ENCODE measurements at places on chromosomes 2 and 18.

DNA sequence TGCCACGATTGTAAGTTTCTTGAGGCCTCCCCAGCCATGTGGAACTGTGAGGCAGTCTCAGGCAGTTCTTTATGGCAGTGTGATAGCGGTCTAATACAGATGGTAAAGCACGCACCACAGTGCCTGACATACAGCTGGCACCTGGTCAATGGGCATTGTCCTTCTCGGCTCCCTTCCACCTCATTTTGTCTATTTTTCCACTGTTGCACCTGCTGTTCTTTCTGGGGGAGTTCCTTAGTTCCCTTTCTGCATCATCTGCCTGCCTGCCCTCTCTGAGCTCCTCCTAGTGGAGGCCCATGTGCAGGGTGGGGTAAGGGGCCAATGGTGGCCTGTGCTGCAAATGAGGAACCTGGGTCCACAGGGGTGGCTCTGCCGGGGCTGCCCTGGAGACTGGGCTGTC lies 157.6 kb downstream of the LPIN1 start:
- DNase-seq: no peak

DNA sequence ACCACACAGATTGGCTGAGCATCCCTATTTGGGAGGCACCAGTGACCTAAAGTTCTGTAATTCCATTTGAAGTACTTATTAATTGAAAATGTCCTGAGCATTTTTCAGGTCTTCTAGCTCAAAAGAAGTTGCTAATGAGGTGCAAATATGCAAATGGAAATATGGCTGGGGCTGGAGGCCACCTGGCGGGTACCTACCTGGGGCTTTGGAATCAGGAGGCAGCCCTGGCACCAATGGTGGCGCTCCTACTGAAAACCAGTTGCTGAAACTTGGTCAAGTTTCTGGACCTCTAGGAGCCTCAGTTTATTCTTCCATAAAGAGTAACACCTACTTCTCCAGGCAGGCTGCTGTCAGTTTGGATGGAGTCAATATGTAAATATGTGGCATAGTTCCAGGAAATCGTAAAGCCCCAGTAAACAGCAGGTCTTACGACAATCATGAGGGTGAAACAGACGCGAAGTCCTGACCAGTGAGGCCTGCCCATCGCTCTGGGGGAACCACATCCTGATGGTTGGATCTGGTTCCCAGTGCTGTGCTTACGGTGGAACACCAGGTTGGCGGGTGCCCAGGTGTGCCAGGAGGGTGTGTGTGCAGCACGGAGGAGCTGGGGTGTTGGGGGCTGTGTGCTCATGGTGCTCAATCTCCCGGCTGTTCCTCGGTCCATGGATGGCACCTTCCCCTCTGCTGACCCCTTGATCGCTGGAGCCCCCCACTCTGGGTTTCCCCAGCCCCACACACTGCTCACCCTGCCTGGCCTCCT lies 186.1 kb downstream of the TWIST2 start:
- DNase-seq: no peak

DNA sequence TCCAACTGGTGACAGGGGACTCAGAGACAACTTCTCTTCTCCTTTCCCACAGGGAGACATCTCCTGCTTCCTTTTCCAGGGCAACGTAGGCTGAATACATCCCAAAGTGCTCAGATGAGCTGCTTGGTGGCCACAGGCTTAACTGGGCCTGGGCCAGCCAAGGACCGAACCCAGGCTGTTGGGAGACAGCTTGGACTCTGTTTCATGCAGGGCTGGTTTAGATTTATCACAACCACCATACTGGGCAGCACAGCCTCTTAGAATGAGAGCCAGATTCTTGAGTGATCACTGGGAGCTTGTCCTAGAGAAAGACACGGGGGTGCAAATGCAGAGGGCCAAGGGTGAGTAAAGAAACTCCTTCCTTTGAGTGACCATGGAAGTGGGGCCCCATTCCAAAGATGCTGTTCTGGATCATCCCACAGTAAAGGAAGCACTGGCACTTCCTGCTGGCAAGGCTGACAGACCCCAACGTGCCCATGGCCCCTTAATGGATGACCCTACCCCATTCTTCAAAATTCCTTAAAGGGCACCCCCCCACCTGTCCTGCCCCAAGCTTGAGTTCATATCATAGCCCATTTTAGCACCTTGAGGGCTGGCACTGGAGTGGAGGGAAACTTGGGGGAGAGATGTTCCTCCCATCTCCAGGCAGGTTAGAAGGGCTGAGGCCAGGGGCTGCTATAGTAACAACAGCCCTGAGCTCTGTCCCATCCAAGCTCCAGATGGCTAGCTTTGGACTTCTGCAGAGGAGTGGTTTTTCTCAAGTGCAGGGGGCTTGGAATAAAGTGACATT lies 84.1 kb downstream of the CAPN13 start:
- no peak for DNase-seq

DNA sequence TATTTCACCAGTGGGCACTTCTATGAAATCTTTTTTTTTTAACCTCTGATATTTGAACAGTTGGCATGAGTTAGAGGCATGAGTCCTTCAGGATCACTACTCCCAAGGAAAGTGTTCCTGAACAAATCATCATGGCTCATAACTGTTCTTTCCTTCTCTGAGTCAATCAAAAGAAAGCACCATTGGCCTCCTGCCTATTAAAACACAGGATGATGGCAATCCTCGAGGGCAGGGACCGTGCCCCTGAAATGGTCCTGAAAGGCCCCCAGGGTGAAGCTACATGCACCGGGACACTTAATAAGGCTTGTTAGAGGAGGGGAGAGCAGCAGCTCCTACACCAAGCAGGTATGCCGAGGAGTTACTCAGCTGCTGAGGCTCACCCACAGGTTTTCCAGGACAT lies 43.5 kb downstream of the SLC14A2 start:
- DNase-seq: no peak

DNA sequence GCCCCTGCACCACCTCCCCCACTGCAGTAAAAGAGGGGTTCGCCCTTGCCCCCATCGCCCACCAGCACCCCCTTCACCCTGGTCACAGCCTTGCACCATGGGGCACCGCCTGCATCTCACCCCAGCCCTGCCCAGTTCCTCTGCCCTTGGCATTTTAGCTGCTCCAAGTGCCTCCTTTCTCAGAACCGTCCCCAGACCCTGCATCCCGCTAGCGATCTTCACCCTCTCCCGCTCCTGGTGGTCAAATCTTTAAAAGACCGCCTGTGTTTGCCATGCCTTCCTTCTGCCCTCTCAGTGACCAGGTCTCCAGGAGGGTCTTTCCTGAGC lies 114.7 kb upstream of the OTOS start:
- DNase-seq: no peak

DNA sequence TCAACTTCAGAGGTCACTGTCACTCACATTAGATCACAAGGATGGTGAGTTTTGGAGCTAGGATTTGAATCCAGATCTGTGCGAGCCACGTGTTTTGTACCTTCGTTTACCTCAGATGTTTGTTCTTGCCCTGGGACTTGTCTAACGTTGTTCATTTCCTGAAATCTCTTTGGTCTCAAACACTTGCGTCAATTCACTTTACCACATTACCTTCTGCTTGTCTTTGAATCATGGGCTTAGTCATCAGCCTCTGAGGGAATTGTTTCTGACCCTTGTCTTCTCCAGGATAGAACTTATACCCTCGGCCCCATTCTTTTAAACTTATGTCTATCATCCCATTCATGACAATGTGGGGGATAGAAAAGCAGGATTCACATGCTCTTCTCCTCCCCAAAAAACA lies 282.7 kb downstream of the DCDC2C start:
- no peak for DNase-seq

DNA sequence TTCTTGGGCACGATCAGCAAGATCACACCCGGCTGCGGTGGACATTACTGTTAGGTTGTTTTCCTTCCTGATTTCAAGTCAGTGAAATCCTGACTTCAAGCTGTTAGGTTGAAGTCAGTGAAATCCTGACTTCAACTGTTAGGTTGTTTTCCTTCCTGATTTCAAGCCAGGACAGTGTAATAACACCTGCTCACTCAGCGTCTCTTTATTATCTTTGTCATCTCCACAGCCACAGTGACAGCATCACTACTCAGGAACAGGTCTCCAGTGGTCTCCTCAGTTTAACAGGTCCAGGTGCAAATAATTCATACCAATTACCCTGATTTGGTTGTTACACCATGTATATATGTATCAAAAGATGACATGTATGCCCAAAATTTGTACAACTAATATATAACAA lies 208.1 kb upstream of the REG3G start:
- DNase-seq: no peak

GRCh38 chr2:160125828-160126227 lies 63.4 kb upstream of the PLA2R1 start:
- DNase-seq: no peak

GRCh38 chr2:176317199-176317598 lies 48.0 kb downstream of the MTX2 start:
- no peak for DNase-seq

DNA sequence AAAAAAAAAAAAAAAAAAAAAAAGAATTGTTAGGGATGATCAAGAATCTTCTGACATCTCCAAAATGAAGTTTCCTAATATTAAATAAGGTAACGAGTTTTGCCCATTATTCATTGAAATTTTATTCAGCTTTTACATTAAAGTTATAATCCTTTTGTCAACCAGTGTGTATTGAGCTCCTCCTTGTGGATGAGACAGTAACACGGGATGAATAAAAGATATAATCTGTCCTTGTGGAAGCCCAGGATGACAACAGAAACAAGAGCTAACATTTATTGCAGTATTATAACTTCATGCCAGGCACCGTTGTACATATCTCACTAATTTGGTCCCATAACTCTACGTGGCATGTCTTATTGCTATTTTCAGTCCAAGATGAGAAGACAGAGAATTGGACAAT lies 33.4 kb upstream of the SERPINB7 start:
- DNase-seq: no peak

- no peak for DNase-seq
These were observed 93.3 kb downstream of the COL5A2 start for GRCh38 chr2:189086250-189086649.

DNA sequence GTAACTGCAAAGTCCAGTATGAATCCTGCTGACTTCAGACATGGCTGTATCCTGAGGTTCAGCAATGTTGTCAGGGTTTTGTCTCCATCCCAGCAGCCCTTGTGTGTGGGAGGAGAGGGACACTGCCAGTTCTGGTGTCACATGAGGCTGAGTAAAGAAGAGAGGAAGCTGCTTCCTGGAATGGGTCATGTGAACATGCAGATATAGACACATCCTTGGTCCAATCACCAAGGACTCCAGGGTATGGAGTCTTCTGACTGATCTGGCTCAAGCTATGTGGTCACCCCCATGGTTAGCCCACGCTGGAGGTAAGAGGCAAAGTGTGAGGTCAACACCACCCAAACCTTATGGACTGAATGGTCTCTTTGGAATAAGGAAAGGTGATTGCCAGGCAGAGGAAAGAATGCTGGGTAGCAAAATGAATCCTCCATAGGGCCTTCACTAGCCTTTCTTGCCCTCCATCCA lies 134.4 kb upstream of the SLC1A4 start:
- no peak for DNase-seq

DNA sequence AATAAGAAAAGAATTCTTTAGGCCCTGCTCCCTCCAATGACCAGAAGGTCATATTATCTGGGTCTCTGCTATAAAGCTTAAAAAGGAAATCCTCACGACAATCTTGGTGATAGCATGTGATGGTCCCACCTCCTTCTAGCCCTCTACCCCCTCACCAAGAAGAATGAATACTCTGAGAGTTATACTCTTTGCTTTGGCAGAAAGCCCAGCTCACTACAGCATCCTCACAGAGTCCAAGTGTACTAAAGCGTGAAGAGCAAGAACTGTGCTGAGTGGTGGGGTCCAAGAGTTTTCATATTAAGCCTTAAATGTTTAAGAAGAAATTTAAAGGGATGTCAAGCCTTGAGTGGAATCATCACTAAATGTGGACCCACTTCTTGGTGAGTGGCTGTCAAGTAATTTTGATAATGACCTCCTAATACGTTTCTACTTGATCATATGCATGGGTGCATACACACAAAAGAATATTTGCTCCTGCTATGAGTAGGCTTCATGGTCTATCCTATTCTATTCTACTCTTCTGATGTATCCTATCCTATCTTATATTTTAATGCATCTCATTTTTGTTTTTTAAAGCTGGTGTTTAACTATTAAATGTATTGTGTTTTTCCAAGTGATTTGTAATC lies 16.5 kb upstream of the SERPINB7 start:
- DNase-seq: no peak
